Hippocampal formation (tissue), 2 donors: ENCODE measurements at places on chromosomes 1 and 21.

DNA sequence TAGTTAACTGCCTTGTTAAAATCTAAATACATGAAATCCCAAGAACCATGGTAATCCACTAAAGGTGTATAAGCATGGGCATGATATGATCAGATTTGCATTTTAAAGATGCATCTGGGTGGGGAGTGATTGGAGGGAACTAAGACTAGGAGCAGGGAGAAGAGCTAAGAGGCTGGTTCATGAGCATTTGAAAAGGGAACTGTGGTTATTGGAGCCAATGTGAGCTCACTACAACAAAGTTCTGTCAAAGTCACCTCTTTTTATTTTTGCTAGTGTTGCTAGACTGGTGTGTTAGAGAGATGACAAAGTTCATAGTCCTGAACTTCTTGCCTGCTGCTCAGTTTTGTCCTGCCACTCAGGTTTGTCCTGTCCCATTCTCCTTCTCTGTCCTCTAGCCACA lies 67.1 kb upstream of the LRRC8D start:
- DNase-seq: no peak

GRCh38 chr1:204977318-204977717 lies 65.7 kb upstream of the CNTN2 start:
- no peak for DNase-seq

- DNase-seq: no peak
These were observed 45.4 kb upstream of the TNFRSF1B start for GRCh38 chr1:12121212-12122003.

GRCh38 chr21:35991131-35991530 lies 69.2 kb downstream of the SETD4 start:
- no peak for DNase-seq

DNA sequence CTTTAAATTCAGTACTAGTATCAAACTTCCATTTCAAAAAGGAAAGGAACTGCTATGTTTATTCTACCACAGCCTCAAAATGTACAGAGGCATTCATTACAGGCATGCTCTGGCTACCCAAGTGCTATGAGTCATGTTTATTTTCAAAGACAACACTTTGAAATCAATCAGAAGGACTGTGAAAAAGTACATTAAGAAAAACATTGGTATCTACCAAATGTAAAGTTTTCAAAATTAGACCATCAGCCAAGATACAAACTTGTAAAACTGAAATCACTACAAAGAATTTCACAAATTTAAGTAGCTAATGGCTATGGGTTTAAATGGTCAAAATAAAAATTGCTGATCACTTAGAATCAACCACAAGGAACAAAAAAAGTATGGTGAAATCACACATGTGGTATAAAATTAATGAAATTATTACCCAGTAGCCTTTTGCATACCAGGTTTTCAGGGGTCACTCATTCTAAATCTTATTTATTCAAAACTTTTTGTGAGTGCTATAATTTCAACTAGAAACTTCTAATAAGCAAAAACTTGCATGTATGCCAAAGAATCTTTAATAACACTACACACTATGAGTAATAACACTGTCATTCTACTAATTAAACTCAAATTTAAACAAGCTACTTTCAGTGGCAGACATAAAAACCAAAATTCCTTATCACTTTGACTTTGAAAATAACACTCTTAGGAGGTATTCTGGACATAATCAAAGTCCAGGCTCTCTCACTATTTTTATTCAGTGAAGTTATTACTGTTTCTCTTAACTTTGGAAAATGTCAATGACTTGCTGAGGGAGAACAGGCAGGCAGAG lies 49.2 kb downstream of the ENAH start:
- DNase-seq: no peak

DNA sequence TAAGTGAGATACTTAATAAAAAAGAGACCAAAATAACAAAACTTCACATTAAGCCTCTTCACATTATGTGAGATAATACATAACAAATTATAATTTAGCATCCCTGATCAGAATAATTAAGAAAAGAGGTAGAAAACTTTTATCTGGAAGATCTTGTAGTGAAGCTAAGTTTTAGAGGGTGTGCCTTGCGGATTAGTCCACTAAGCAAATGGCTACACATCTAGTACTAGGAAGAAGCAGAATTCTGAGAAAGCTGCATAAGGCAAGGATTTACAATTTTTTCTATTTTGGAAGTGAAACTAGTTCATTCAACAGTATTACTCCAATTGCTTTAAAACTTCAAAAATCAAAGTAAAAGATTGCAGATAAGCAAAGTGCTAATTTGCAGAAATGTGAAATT lies 3.5 kb downstream of the YOD1 start:
- DNase-seq: no peak

DNA sequence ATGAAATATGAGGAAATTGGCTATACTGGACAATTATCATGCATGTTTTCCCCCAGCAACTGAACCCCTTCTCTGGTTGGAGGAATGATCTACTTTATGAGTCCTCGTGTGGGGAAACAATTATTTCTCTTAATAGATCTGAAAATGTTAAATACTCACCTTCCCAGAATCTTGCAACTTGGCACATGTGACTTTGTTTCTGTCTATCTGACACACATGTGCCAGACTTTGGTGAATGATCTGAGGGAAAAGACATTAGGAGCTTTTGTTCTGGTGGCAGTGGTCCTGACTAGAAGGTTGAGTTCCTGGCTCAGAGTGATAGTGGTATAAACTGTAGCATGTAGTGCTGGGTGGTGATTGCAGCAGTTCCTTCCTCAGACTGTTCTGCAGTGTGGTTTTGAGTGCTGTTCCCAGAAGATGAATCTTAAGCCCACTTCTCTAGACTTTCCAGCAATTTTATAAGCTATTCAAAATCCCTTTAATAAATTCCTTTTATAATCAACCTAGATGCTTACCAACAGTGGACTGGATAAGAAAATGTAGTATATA lies 59.3 kb upstream of the B3GALNT2 start:
- DNase-seq: no peak

DNA sequence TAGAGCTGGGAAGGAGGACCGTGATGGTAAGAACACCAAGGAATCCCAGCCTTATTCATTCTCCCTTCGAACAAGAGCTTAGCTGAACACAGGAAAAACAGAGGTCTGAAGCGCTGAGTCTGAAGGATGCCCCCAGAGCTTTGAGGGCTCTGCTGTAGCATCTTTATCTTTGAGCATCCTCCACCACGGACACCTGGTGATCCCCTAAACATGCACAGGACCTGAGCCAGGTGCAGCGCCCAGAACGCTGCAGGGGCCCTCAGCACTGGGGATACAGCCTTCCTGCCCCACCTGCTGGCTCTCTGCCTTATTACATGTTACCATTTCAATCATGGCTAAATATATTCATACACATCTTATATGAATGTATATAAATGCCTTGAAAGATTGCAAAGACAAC lies 7.7 kb upstream of the GPATCH4 start:
- no peak for DNase-seq

GRCh38 chr1:156752843-156753482 lies 1.5 kb upstream of the HDGF start:
- DNase-seq: no peak

- DNase-seq: no peak
These were observed 45.7 kb upstream of the TSPAN2 start for GRCh38 chr1:115134850-115135480.

GRCh38 chr1:232487236-232487635 lies 142.7 kb downstream of the SIPA1L2 start:
- no peak for DNase-seq

- no peak for DNase-seq
These were observed 50.9 kb upstream of the C1orf198 start for GRCh38 chr1:230919207-230919606.

DNA sequence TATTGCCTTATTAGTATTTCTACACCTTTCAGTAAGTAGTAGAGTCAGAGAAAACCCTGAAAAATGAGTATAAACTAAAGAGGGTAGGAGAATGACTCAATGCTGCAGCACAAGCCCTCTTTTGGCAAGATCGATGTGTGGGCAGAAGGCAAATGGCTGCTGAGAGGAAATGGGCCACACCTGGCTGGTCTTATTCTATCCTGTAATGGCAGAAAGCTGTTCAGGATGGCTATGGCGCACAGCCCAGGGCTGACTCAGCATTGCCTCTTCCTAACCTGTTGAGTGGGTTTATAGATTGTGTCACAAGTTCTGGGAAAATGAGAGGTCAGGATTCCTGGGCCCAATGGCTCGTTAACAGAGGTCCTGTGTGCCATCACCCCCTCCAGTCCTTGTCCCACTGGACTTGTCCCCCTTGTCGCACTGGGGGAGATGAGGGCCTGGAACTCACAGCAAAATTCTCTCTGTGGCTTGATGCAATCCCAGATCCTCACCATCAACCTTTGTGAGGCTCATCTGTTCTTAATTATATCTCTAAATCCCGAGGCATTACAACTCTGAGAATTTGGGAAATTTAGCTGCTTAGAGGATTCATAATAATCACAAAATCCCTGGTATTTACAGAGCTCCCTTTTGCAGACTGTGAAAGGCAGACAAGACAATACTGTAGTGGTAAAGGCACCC lies 13.2 kb downstream of the HMGB4 start:
- peak; percentile 30 for DNase-seq

DNA sequence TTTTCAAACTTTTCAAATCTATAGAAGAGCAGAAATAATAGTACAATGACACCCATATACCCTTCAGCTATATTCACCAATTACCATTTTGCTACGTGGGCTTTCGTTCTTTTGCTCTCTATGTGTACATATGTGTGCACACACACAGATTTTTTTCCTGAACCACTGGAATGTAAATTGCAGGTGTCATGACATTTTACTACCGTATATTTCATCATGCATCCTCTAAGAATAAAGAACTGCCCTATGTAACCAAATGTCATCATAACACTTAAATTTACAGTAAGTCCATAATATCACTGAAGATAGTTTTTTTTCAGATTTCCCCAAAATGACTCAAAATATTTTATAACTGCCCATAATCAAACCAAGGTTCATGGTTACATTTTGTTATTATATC lies 88.4 kb upstream of the GFI1 start:
- no peak for DNase-seq

DNA sequence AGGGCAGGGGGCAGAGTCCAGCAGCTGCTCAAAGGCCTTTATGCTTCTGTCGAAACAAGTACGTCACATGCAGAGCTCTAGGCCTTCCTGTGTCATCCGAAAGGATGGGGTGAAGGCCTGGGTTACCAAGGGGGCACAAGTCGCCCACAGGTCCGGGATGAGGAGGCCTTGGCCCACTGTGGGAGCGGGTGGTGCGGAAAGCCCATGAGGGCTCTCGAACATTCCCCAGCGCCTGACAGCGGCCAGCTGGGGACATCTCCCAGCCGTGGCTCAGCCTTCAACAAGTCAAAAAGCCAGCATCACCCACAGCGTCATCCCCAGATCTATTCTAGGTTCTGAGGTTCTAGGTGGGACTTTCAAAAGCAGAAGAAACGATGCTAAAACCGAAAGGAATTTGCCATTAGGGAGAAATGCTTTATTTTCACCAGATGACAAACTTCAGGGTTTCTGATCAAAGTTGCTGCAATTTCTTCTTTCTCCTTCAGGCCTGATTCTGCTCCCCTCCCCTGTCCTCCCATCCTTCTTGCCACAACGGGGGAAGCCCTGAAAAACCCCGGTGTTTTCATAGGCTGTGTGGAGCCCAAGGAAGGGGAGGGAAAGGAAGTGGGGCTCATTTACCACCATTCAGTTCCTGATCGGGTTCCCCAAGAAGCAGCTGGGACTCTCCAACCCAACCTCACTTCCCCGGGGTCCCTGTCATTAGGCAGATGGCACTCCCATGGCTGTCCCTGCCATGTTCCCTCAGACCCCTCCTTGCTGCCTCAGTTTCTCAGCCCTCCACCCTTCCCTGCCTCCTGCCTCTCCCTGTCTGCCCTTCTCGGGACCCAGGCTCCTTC lies 17.6 kb downstream of the GPR137B start:
- no peak for DNase-seq

DNA sequence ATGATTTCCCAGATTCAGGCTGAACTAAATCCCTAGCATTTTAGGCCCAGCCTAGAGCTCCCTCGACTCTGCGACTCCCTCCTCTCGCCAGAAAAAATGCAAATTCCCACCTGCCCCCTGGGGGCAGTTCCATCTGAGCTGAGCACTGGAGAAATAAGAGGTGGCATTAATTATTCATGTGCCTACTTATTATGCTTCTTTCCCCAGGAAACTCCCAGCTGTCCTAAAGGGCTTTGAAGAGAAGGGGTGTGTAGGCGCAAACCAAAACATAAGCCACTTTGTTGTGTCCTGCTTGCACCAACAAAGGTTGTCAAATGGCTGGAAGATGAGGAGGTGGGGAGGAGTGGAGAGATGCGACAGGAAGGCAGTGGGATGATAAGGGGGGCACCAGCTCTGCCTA lies 41.4 kb upstream of the GOLT1A start:
- no peak for DNase-seq

DNA sequence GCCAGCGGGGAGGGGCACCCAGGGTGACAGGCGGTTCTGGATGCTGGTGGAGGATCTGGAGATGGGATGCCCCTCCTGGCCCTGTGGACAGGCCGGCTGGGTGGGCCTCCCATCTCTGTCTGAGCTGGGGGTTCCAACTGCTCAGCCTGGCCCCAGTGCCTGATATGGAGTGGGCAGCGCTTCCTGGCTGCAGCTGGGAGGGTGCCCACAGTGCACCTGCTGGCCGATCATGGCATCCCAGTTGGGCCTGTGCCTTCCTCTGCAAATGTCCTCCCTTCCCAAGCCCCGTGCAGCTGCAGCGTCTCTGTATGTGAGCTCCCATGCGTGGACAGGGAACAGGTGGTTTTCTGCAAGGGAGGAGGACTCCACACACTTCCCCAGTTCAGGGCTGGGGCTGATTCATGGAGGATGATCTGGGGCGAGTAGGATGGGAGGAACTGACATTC lies 2.1 kb downstream of the PFKL start:
- DNase-seq: no peak

GRCh38 chr21:43763901-43764523 lies 12.1 kb downstream of the CSTB start:
- no peak for DNase-seq

GRCh38 chr1:38284953-38285352 lies 238.4 kb upstream of the POU3F1 start:
- DNase-seq: no peak

DNA sequence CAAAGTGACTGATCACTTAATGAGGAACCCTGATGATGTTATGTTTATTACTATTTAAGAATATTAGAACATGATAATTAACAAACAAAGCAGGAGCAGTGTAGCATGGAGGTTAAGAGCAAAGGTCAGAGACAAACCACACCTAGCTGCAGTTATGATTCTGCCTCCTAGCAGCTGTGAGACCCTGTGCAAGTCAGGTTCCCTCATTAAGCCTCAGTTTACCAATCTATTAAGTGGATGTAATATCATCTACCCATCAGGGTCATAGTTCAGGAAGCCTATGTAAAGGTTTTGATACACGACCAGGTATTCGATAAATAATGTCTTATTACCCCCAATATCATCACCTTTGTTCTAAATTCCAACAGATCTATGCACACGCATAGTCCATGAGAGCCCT lies 32.0 kb downstream of the DUSP10 start:
- no peak for DNase-seq

GRCh38 chr1:215583185-215583749 lies 16.2 kb downstream of the KCTD3 start:
- DNase-seq: no peak

GRCh38 chr1:188129856-188130838 lies 1301.4 kb downstream of the PLA2G4A start:
- no peak for DNase-seq

GRCh38 chr21:16215663-16216183 lies 485.9 kb downstream of the USP25 start:
- DNase-seq: no peak
